Activated CD4-positive, CD25-positive, alpha-beta regulatory T cell treated with anti-CD3 and anti-CD28 coated beads, Interleukin-2, amount 50 U/mL, for 16 hours (primary cell): ENCODE measurements at places on chromosomes 1 and 21.

GRCh38 chr1:243667133-243667532 lies 182.9 kb downstream of the AKT3 start:
- DNase-seq: no peak

GRCh38 chr1:14572861-14573260 lies 25.6 kb upstream of the KAZN start:
- no peak for DNase-seq

- no peak for DNase-seq
Observed at GRCh38 chr1:200437556-200438203, 27.8 kb upstream of the ZNF281 start.

DNA sequence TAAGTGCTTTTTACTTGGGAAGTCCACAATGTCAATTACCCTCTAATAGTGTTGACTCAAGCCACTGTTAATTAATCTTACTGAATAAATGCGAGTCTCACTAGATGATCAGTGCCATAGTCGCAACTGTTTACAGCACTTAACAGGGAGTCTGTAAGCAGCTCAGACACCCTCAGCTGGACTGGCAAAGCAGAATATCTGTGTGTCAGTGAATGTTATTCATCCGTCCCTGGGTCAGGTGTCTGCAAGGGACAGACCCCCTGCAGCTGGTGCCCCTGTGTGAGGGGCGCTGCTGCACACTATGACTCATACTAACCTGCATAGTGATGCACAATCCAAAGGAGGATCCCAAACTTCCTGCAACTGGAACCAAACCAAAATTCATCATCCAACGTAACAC lies 306.5 kb downstream of the HHIPL2 start:
- DNase-seq: no peak

DNA sequence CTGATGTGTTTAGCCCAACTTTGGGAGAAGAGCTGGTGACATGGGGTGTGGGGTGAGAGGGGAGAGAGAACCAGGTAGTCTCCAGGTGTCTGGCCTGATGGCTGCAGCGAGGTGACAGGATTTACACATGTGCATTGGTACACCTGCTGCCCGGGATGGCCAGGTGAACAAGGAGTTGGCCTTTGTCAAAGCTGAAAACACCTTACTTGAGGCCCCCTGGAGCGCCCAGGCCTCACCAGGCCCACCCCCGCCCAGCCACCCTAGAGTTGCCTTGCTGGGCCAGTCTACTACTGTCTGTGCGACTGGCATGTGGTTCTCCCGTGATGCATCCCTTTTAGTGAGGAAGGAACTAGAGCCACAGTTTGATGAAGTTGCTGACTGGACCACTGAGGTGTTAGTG lies 90.5 kb downstream of the ADARB1 start:
- no peak for DNase-seq
